ENCODE measurements at places on chromosomes 5 and 9. TPM values are rescaled to one million over a fixed set of nuclear protein-coding genes. Genes with fewer than 3 reads are reported as not detected.

Gene PCA3
- total RNA-seq, result 0.30 TPM

Gene HK3
- not detected for total RNA-seq

Gene NTNG2
- 1.2 TPM for total RNA-seq

Gene IL33
- total RNA-seq, result not detected

DNA sequence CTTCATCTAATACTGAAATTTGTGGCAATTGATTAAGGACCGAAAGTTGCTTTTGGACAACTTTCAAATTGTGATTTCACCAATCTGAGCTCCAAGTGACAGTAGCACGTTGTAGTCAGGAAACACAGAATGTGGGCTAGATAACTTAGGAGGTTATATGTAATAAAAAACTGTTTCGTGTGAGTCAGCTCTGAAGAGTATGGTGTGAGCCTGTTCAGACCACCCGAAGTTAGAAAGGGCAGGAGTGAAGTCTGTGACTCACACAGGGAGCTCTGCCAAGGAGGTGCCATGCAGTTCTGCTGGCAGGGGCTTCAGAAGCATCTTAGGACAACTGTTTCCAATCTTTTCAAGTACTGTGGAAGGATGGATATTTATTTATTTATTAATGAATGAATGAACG is 16.4 kb upstream of the ZBTB34 start:
- H3K4me1 ChIP-seq, result no peaks in the 10 kb centered on the region
- DNase-seq, result no peak
- no peak overlapping the region for H3K27ac ChIP-seq
- no peak overlapping the region for H3K4me3 ChIP-seq

GRCh38 chr5:170254056-170254455 is 21.3 kb downstream of the C5orf58 start:
- DNase-seq, result no peak
- H3K36me3 ChIP-seq, result no peaks in the 10 kb centered on the region
- H3K4me3 ChIP-seq, result no peak overlapping the region
- peaks cover 61% of the 10 kb centered on the region for H3K4me1 ChIP-seq
- H3K27ac ChIP-seq, result no peak overlapping the region

DNA sequence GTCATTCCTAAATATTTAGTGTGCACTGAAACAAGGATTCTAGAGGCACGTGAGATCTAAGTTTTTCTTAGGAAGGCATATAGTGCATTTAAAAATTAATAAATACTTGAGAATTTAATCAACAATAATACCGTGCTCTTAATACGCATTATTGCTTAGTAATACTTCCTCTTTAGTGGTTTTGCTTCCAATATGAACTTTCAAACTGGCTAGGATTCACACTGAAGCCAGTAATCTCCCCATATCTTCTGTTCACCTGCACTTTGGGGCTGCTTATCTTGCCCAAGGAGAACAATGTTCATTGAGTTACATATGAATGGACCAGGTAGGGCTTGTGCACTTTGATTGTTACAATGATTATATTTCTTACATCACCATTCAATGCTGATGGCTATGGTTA is 180.5 kb upstream of the RIOK2 start:
- no peak overlapping the region for H3K4me3 ChIP-seq
- DNase-seq, result no peak
- no peaks in the 10 kb centered on the region for H3K36me3 ChIP-seq
- H3K27ac ChIP-seq, result no peak overlapping the region
- H3K27me3 ChIP-seq, result no peaks in the 10 kb centered on the region

DNA sequence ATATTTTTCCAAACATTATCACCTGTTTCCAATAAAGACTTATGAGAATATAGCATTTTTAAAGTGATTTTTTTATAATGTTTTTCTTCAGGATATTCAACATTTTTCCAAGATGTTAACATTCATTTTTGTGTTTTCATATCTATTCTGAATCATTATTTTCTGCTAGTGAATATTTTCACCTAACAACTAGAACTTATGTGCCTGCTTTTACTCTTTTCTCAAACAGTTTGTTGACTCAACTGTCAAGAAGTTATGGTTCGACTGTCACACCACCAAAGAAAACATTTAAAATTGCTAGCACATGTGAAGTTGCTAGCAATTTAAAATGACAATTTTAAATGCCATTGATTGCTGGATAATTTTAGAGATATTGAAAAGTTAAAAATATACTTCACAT is 343.3 kb upstream of the CDH9 start:
- H3K4me3 ChIP-seq, result no peak overlapping the region
- H3K27ac ChIP-seq, result no peak overlapping the region
- H3K27me3 ChIP-seq, result no peaks in the 10 kb centered on the region
- DNase-seq, result no peak
- H3K36me3 ChIP-seq, result no peaks in the 10 kb centered on the region

DNA sequence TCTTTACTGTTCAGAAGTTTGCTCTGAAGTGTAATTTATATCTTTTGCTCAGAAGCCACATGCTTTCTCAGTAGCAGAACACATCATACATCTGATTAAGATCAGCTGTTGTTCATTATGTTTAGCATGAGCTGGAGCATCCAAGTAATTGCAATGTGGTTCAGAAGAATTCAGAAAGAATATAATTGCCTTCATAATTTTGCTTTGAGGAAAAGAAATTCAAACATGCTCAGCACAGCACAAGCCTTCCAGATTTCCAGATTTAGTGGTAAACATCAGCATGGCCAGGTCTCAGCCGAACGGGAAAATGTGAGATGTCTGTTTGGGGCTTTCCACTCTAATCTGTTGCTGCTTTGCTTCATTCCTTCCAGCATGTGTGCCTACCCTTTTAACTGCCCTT is 65.9 kb downstream of the ITGA1 start:
- H3K36me3 ChIP-seq, result no peaks in the 10 kb centered on the region
- H3K27ac ChIP-seq, result no peak overlapping the region
- H3K4me1 ChIP-seq, result no peaks in the 10 kb centered on the region
- no peaks in the 10 kb centered on the region for H3K27me3 ChIP-seq
- H3K4me3 ChIP-seq, result no peak overlapping the region
- DNase-seq, result no peak

DNA sequence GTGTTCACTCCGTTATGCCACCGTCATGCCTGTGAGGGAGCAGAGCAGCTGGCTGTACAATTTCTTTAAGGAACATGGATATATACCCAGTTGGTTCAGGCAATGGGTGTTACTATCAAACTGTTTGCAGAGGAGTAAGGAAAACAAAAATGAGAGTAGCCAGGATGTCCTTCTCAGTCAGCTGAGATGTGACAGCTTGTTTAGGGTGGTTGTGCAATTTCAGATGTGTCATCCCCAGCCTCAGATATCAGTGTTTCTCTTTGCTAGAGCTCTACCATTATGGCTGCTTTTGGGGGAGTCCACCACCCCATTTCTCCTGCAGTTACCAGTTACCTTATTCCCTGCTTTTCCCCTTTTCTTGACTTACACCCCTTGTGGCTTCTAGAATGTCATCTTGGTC is 135.2 kb upstream of the SLC24A2 start:
- H3K4me1 ChIP-seq, result peaks cover 12% of the 10 kb centered on the region
- DNase-seq, result no peak
- no peaks in the 10 kb centered on the region for H3K36me3 ChIP-seq
- H3K27ac ChIP-seq, result no peak overlapping the region

DNA sequence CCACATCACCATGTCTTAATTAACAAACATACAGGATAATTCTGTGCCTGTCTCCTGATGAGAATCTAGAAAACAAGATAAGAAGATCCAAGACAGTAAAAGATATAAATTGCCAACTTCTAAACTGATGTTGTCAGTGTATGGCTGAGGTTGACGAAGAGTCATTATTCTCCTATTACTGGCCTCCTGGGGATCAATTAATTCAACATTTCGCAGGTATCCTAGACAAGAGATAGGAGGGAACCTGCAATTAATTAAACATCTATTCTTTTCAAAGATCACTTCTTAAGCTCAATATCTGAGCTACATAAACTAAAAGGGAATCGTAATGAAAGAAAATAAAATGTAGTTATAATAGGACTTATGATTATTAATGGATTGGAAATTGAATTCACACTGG is 232.0 kb upstream of the GRIA1 start:
- H3K27me3 ChIP-seq, result no peaks in the 10 kb centered on the region
- no peaks in the 10 kb centered on the region for H3K4me1 ChIP-seq
- no peak overlapping the region for H3K4me3 ChIP-seq
- no peak for DNase-seq

DNA sequence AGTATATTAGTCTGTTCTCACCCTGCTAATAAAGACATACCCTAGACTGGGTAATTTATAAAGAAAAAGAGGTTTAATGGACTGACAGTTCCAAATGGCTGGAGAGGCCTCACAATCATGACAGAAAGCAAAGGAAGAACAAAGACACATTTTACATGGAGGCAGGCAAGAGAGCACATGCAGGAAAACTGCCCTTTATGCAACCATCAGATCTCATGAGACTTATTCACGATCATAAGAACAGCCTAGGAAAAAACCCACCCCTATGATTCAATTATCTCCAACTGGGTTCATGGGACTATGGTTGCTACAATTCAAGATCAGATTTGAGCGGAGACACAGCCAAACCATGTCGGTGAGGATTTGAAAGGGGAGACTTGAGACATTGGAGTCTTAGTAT is 252.8 kb upstream of the PPP1R2B start:
- no peaks in the 10 kb centered on the region for H3K4me1 ChIP-seq
- H3K36me3 ChIP-seq, result no peaks in the 10 kb centered on the region
- DNase-seq, result no peak
- no peak overlapping the region for H3K27ac ChIP-seq
- no peaks in the 10 kb centered on the region for H3K27me3 ChIP-seq
- no peak overlapping the region for H3K4me3 ChIP-seq

DNA sequence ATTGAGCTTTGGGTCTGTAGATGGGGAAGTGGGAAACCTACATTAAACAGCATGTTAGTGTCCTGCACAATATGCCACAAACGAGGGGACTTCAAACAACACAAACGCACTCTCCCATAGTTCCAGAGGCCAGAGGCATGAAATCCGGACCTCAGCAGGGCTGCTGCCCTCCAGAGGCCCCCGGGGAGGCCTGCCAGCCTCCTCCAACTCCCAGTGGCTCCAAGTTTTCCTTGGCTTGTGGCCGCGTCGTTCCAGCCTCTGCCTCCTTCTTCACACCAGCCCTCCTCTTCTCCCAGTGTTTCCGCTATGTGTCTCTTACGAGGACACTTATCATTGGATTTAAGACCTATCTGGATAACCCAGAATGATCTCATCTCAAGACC is 13.3 kb upstream of the COL5A1 start:
- H3K27ac ChIP-seq, result no peak overlapping the region
- DNase-seq, result no peak
- peaks cover 13% of the 10 kb centered on the region for H3K4me1 ChIP-seq
- no peaks in the 10 kb centered on the region for H3K36me3 ChIP-seq
- no peaks in the 10 kb centered on the region for H3K27me3 ChIP-seq

DNA sequence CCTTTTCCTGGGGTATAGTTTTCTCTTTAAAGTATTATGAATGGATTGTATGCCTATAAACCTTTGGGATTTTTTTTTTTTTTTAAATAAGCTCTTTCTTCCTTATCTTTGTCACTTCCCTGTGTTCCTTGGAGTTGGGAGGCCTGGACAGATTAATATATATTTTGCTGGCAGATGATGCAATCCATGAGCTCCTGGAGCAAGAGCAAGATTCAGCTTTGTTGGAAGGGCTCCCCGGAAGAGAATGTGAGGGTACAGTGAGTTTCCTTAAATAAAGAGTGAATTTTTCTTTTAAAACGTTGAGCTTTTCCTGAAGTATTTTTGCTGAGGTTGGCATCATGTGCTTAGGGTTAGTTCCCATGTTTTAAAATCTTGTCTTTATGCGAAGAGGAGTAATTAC is 98.7 kb upstream of the SLC28A3 start:
- H3K36me3 ChIP-seq, result no peaks in the 10 kb centered on the region
- no peak for DNase-seq
- no peak overlapping the region for H3K4me3 ChIP-seq
- no peaks in the 10 kb centered on the region for H3K27me3 ChIP-seq
- H3K27ac ChIP-seq, result no peak overlapping the region
- no peaks in the 10 kb centered on the region for H3K4me1 ChIP-seq

DNA sequence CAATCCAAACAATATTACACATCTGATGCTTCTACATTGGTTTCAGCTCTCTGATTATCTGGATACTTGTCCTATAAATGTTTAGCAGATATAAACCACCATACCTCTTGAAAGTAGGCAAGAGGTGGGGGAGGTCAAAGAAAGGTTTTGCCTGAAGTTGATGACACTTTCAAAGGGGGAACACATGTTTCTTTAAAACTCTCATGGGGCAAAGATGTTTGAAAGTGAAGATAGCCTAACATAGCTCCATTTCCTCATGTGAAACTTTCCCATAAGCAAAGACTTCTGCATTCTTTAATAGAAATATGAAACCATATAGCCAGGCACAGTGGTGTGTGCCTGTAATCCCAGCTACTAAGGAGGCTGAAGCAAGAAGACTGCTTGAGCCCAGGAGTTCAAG is 62.1 kb downstream of the CETN3 start:
- H3K4me1 ChIP-seq, result no peaks in the 10 kb centered on the region
- no peak overlapping the region for H3K4me3 ChIP-seq
- no peak overlapping the region for H3K27ac ChIP-seq
- H3K27me3 ChIP-seq, result no peaks in the 10 kb centered on the region

Gene FOXD4L5
- 0.19 TPM for total RNA-seq

DNA sequence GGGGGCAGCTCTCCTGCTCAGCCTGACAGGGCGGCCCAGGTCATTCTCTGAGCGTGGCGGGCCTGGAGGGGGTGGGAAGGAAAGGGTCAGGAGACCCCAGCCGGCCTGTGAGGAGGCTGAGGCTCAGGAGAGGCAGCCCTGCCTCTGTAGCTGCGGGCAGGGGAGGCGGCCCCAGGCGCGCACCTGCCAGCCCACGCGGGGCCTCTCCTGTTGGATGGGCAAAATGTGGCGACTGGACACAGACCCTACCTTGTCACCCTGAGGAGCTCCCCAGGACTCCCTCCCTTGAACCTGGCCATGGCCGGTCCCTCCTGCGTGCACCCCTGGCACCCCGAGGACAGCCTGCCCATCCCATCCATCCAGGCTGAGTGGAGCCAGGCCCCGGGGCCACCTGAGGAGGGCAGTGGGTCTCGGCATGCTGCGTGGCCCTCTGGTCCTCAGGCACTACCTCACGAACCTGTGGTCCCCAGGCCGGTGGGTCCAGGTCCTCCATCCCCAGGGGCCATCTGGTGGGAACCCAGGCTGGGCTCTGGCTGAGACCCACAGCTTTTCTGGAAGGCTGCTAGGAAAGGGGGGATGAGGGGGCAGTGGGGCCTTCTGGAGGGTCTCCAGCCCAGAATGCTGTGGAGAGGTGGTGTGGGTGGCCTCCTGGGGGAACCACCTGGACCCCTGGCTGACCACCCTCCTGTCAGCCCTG is 15.1 kb upstream of the NRARP start:
- no peak overlapping the region for H3K27ac ChIP-seq
- peaks cover 38% of the 10 kb centered on the region for H3K4me1 ChIP-seq
- H3K4me3 ChIP-seq, result no peak overlapping the region

Gene TPM2
- 241 TPM for total RNA-seq
